GM23338 (cell line): ENCODE measurements at places on chromosomes 16 and 17. TPM values are rescaled to one million over a fixed set of nuclear protein-coding genes. Genes with fewer than 3 reads are reported as not detected.

DNA sequence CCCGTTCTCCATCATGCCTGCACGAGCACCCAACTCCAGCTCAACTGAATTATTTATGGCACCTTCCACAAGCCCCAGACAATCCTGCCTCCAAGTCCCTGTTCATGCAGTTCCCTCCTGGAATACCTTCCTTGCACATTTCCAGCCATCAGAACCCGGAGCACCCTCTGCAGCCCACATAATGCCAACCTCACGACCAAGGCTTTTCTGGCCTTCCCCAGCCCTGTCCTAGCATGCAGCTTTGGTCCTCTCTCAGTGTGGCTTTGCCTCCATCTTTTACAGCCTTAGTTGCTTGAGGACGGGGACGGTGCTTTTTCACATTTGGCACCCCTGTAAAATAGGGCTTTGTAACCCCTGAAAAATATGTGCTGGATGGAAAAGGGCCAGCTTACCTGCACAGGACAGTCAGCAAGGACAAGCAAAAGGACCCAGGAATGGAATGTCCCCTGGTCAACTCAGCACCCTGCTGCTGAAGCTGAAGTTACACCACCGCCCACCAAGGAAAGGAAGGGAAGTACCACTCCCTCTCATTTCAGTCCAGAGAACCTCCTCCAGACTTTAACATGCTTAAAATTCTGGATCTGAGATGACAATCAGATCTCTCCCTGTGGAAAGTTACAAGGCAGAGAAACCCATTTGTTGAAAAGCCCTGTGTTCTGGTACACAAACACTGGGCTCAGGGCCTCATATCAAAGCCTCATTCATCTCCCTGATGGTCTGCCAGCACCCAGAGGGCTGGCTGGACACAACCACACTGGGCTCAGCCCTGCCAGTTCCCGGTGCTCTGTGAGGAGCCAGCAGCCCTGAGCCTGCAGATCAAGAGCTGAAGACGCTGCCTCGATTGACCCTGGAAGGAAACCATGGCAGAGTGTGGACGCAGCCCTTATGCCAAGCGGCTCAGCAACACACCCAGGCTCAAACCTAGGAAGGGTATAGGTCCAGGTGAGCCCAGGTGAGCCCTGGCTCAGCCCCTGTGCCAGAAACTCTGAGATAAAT, 2.9 kb downstream of the SLC39A11 start:
- DNase-seq = no peak

DNA sequence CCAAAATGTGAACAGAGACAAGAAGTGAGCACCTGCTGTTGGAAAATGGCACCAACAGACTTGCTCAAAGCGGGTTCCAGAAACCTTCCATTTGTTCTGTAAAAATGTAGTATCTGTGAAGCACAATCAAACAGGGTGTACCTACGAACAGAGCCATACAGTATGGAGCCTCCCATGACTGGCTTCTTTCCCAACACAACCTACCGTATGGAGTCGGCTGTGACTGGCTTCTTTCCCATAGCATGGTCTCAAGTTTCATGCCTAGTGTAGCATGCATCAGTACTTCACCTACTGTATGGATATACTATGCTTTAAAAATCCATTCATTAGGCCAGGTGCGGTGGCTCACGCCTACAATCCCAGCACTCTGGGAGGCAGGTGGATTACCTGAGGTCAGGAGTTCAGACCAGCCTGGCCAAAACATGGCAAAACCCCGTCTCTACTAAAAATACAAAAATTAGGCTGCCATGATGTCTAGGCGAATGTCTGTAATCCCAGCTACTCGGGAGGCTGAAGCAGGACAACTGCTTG, 26.2 kb downstream of the YWHAE start:
- no peak for DNase-seq

DNA sequence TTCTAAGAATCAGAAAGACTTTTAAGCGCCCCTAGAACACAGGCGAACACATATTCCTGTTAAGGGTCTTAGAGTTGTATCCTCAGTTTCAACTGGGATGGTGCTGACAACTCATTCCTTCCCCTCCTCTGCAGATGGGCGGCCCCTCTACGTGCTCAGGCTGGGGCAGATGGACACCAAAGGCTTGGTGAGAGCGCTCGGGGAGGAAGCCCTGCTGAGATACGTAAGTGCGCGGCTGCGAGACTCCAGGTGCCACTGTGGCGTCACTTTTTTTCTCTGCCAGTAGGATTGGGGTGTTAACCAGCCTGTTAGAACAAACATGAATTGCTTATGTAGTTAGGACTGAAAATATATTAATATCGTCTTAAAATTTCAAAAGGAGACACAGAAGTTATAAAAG, 62.7 kb downstream of the SEC14L1 start:
- DNase-seq = no peak

- DNase-seq = no peak
These were observed 67.1 kb downstream of the RMI2 start for GRCh38 chr16:11412175-11412904.

Gene FOXN1
- total RNA-seq = not detected in 2 replicates

DNA sequence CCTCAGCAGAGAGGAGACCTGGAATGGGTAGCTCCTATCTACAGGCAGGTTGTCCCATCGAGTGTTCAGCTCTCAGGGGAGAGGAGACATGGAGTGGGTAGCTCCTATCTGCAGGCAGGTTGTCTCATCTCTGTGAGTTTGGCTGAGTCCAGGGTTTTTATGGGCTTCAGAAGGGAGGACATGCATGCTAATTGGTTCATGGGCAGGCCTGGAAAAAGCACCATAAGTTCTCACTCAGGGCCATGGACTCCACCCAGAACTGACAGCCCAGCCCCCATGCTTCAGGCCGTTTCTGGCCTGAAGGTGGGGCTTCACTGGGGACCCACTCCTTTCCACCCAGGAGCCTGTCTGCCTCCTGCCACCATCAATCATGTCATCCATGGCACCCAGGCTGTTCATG, 84.0 kb downstream of the CYB561 start:
- no peak for DNase-seq

DNA sequence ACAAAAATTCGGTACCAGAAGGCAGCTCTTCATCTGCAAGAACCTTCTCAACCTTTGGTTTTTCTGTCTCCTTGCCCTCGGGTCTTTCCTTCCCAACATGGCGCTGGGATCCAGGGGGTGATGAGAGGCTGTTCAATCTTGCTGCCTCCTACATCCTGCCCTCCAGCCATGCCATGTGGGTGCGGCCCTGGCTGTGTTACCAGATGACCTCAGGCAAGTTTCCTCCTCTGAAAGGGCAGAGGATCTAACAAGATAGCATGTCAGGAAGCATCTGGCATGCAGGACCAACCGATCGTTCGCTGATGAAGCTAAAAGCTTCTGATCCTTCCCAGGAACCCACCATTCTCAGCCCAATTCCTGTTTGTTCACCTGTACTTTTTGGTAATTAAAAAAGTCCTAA, 36.8 kb upstream of the BCAR1 start:
- DNase-seq = no peak

- peak; percentile 23 for DNase-seq
These were observed 238.1 kb downstream of the MAF start for GRCh38 chr16:79362300-79362970.

DNA sequence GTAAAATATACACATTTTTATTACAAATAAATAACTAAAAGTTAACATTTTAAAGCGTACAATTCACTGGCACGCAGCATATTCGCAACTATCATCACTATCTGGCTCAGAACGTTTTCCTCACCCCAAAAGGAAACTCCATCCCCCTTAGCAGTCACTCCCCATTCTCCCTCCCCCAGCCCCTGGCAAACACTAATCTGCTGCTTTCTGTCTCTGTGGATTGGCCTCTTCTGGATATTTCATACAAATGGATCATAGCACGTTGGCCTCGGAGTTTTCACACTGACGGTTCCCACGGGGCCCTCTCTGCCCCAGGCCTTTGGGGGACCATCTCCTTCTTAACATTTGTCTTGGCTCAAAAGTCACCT, 64.6 kb downstream of the RTN4RL1 start:
- no peak for DNase-seq

DNA sequence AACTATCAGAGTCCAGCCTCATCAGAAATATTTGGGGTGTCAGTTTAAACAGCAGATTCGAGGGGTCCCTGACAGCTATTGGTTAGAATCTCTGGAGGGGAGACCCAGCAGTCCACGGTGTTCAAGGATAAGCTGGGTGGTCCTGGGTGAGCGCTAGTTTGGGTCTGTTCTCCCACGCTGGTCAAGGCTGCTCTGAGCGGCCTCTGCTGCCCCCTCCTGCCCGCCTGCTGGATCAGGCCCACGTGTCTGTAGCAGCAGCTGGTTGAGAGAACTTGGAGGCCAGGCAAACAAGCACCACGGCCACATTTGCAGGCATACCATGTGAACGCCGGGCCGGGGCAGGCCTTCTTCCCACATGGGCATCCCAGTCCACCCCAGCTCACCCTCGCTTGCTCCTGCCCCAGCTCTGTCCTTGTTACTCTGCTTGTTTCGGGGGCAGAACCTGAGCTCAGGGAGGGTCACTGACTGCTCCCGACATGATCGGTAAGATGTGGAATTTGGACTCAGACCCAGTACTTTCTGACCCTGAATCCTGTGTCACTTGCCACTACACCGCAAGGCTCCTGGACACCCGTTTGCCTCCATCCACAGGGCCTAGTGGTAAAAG, 7.4 kb downstream of the FOXF1 start:
- peak; percentile 80 for DNase-seq

DNA sequence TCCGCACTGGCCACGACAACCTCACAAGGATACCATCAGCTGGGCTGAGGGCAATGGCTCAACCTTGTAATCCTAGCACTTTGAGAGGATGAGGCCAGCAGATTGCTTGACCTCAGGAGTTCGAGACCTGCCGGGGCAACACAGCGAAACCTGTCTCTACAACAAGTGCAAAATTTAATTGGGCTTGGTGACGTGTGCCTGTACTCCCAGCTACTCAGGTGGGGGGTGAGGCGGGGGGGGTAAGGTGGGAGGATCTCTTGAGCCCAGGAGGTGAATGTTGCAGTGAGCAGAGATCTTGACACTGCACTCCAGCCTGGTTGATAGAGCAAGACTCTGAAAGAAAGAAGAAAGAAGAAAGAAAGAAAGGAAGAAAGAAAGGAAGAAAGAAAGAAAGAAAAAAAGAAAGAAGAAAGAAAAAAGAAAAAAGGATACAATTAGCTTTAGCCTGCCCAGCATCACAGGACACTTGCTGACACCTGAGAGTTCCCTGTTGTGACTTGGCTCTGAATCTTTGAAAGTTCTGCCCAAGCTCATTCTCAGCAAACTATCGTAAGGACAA, 5.2 kb upstream of the MT1E start:
- DNase-seq = no peak

Gene ITGB4
- 9.7 and 10.3 TPM in 2 replicates for total RNA-seq

Gene MRM1
- total RNA-seq = 20.4 and 22.9 TPM in 2 replicates

- DNase-seq = no peak
These were observed 127.3 kb downstream of the CDRT15L2 start for GRCh38 chr17:20706751-20707373.

- no peak for DNase-seq
These were observed 162.5 kb upstream of the CNTNAP4 start for GRCh38 chr16:76114681-76115080.

- DNase-seq = no peak
These were observed 152.9 kb upstream of the MYOCD start for GRCh38 chr17:12512694-12513355.

Gene FN3K
- total RNA-seq = 11.0 and 12.9 TPM in 2 replicates

GRCh38 chr17:48024149-48025039, 13.2 kb downstream of the COPZ2 start:
- DNase-seq = peak; percentile 68

DNA sequence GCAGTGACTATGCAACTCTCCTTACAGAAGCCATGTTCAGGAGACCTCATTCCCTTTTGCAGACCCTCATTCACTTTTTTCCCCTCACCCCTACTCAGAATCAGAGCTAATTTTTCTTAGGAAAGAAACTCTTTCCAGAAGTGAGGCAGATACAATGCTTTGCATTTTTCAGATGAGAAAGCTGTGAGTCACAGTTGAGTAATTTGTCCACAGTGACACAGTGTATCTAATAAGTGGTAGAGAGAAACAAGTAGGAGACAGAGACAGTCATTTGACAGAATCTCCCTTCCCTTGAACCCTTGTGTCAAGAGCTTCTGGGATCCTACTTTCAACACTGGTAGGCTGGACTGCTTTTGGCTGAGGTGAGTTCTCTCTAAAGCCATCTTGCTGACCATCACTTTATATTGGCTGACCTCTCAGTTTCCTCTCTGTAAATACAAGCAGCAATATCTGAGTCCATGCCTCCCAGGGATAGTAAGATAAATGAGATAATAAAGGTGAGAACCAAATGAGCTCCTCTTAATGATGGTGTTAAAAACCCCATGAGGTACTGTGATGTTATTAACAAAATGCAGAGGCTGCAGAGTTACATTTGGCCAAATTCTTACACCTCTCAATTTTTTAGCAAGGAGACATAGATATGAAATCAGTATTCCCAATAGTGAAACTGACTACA, 130.8 kb downstream of the CA10 start:
- DNase-seq = no peak
